ENCODE measurements at places on chromosomes 1 and 21.

DNA sequence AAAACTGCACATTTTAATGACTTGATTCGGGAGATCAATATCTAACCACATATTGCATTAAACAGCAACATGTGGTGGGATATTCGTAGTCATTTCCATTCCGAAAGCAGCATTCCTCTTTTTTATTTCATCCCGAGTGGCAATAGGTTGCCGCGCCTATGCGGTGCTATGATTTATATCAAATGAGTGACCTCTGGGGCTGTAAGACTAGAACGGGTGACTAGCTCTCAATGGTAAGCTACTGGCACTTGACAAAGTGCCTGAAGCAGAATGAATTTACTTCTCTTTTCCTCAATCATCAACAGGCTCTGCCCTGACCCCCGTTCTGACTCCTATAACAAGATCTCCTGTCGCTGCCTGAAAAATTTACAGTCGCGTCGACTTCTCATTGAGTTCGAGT lies 162.3 kb downstream of the ZNF281 start:
- no peak for DNase-seq

GRCh38 chr1:212700223-212700891 lies 717 bp upstream of the BATF3 start:
- peak; percentile 59 for DNase-seq

DNA sequence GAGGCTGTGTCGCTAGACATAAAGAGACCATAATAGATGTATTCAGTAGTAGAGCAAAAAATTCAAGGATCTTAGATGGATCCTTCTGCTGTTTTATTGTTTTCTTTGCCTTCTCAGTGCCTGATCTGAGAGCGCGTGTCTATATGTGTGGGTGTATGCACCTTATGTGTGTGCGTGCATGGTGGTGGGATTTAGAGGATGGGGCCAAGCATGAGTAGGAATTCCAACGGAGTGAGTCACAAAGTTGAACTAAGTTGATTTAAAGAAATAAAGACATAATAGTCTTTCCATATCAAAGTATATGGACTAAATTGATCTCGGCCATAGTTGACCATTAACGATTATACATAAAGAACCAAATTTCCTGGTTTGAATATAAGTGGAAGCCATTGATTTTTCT lies 178.7 kb downstream of the CYYR1 start:
- DNase-seq, result no peak

- DNase-seq, result no peak
These were observed 2.2 kb downstream of the PGM1 start for GRCh38 chr1:63595435-63595834.

- DNase-seq, result no peak
These were observed 186.5 kb upstream of the CSF3R start for GRCh38 chr1:36669262-36669661.

- no peak for DNase-seq
These were observed 53.8 kb upstream of the RGS1 start for GRCh38 chr1:192521734-192522133.

GRCh38 chr1:113389359-113389952 lies 859 bp upstream of the MAGI3 start:
- peak; percentile 10 for DNase-seq

- DNase-seq, result peak; percentile 54
These were observed 674 bp downstream of the PPFIA4 start for GRCh38 chr1:203026666-203027663.

DNA sequence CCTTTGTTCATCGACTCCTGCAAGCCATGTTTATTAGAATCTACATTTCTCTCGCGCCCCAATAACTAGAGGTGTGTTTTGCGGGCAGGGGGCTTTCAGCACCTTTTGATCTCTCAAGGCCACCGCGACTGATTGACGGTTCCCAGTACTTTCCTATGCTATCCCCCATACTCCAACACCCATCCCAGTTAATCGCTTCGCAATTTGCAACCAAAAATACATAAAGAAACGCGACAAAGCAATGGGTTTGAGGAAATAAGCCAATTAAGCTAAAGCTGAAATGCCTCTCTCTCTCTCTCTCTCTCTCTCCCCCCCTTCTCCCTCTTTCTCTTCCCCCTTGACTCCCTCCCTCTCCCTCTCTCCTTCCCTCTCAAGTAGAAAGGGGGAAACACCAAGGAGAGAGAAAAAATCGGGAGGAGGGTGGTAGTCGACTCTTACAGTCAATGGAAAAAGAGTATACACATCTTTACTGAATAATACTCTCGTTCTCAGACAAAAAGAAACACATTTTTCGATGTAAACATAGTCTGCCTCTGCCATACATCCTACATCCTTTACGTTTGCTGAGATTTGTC lies 128.0 kb upstream of the DPYD start:
- peak; percentile 26 for DNase-seq

GRCh38 chr1:232291261-232291660 lies 338.7 kb downstream of the SIPA1L2 start:
- DNase-seq, result no peak

GRCh38 chr1:153526132-153526543 lies 9.7 kb downstream of the S100A6 start:
- DNase-seq, result no peak

DNA sequence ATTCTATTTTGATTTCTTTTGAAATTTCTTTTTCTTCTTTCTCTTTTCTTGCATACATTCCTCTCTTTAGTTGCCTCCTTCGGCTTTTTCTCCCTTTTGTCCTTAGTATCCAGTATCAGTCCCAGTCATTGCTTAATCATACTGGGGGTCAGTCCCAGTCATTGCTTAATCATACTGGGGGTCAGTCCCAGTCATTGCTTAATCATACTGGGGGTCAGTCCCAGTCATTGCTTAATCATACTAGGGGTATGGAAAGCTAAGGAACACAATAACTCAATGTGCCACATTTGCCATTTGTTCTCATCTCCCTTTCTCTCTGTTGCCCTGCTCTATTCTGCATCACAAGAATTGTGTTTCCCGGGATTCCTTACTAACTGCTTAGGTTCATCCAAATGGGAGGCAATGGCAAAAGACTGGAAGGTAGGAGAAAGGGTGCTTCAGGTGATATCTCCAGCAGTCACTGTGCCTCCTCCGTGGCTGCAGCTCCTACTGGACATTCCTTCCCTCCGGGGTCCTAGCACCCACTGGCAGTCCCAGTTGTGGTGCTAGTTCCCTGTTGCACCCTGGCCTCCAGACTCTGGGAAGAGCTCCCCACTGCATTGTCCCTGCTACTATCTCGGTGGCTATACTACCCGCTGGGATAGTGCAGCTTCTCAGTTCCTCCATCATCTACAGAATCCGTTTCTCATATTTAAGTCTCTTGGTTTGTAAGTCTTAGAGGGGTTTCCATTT lies 32.6 kb upstream of the LAMC1 start:
- DNase-seq, result no peak

DNA sequence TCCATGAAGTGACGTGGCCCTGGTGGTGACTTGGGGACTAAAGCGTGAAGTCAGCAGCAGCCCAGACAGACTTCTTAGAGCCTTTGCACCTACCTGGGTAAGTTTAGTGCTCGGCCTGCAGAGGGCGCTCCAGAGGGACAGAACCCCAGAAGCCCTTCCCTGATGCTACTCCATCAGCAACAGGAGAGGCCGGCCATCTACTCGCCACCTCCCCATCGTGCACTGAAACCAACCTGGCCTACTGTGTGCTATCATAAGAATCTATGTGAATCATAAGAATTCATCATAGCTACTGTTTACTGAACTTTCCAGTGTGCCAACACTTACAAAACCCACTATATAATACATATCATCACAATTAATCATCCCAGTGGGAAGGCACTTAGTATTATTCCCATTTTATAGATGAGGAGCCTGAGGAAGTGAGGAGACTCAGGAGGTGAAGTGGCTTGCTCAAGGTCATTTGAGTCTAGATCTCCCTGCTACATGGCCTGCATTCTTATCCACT lies 7.9 kb upstream of the EDN2 start:
- peak; percentile 89 for DNase-seq

GRCh38 chr1:54571326-54571725 lies 23.3 kb downstream of the ACOT11 start:
- DNase-seq, result no peak

- no peak for DNase-seq
These were observed 1.0 kb downstream of the APOBEC4 start for GRCh38 chr1:183652107-183652506.

DNA sequence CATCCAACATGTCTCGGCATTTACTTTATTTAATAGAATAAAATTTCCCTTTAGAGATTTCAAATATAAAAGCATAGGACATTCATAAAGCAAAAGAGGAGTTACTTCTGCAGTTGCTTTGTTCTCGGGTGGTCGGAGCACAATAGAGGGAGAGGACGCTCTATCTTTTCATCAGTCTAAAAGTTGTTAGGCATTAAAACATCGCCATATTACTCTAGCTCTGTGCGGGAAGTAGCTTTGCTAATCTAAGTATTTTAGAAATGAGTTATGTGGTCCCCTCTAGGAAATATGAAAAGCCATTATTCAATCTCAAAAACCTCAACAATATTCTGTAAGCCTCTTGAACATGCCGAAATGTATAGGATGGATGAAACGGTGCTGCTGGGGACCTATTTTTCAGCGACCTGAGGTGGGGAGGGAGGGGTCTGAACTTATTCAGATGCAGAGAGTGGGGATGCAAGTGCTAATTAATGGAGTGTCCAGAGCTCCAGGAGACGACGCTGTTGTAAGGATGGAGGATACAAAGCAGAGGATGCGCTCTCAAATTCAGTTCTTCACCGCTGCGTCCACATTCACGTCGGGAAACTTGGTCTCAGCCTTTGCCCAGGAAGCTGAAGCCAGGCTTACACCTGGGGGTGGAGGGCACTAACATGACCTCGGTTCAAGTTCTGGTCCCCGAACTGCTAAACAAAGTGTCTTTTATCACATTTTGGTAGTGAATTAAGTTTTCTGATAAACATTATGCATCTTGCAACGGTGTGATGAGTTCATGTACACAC lies 6.3 kb downstream of the CDKN2C start:
- DNase-seq, result peak; percentile 46

DNA sequence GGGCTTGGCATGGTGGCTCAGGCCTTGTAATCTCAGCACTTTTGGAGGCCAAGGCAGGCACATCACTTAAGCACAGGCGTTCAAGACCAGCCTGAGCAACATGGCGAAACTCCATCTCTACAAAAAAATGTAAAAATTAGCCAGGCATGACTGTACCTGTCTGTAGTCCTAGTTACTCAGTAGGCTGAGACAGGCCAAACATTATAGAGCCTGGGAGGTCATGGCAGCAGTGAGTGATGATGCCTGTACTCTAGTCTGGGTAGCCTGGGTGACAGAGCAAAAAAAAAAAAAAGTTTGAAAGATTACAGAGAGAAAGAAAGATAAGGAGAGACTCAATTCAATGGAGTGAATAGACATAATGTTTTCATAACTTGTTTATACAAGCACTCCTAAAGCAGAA lies 556.5 kb upstream of the BRINP3 start:
- no peak for DNase-seq

DNA sequence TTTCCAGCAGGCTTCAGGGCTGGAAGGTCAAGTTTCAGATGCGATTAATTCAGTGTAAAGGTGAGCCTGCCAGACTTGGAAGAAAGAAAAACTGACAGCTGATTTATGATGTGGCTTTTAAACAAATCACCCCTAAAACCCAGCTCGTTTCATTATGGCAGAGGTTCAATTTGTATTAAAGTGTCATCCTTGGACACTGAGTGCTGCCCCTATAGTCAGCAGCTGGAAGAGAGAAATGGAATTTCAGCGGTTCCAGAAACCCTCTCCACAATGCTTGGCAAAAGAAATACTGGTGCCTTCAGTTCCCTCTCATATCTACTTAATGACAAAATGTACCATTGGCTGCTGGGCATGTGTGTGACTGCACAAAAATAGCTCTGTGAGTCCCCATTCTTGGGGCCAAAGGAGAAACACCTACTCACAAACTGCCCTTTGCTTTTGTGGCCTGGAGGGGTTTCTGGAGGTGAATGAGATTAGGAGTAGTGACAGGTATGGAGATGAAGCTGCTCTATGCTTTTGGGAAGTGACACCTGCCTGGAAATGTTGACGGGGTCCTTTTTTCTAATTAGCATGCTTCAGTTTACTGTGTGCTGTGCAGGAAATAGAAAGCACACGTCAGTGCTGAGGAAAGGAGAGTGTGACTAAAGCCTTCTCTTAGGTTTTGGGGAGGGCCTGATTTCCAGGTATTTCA lies 95.1 kb upstream of the TSPAN2 start:
- no peak for DNase-seq

GRCh38 chr1:200281201-200281835 lies 128.5 kb downstream of the ZNF281 start:
- DNase-seq, result no peak

- no peak for DNase-seq
These were observed 14.9 kb downstream of the ODF2L start for GRCh38 chr1:86381223-86381622.

- no peak for DNase-seq
These were observed 53.6 kb downstream of the TESK2 start for GRCh38 chr1:45437323-45437722.

DNA sequence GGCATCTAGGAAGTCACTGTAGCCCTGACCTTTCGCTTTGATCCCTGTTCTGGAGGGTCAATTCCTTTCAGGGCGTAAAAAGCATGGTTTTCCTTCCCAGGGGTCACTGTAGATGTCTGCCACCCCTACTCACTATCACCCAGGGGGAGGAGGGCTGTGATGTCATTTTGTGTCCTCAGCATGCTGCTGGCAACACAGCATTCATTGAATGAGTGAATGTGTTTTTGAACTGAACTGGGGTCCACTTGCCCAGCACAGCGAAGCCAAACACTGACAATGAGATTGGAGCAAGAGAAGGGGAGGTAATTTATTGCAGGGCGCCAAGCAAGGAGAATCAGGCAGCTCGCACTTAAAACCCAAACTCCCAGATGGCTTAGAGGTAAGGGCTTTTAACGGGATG lies 78.2 kb upstream of the PGBD5 start:
- no peak for DNase-seq

GRCh38 chr1:99988210-99988765 lies 18.5 kb downstream of the SLC35A3 start:
- DNase-seq, result no peak

- DNase-seq, result no peak
These were observed 91.7 kb upstream of the EDN2 start for GRCh38 chr1:41576206-41576605.

- DNase-seq, result peak; percentile 32
These were observed 40.1 kb downstream of the SLC9C2 start for GRCh38 chr1:173562813-173563212.

- DNase-seq, result peak; percentile 70
These were observed 1.3 kb downstream of the JAM2 start for GRCh38 chr21:25640202-25640942.

GRCh38 chr1:85319931-85320330 lies 43.5 kb upstream of the BCL10 start:
- DNase-seq, result no peak

- peak; percentile 79 for DNase-seq
These were observed 23.1 kb upstream of the ERI3 start for GRCh38 chr1:44377925-44378784.

- no peak for DNase-seq
These were observed 454.4 kb upstream of the ADGRL4 start for GRCh38 chr1:79460773-79461436.

- DNase-seq, result peak; percentile 67
These were observed 124.5 kb upstream of the DPYD start for GRCh38 chr1:98045211-98045766.

Measured in H7 (cell line).